Left cardiac atrium (tissue), 4 donors: ENCODE measurements at places on chromosomes 1 and 21. TPM values are rescaled to one million over a fixed set of nuclear protein-coding genes. Genes with fewer than 3 reads are reported as not detected.

DNA sequence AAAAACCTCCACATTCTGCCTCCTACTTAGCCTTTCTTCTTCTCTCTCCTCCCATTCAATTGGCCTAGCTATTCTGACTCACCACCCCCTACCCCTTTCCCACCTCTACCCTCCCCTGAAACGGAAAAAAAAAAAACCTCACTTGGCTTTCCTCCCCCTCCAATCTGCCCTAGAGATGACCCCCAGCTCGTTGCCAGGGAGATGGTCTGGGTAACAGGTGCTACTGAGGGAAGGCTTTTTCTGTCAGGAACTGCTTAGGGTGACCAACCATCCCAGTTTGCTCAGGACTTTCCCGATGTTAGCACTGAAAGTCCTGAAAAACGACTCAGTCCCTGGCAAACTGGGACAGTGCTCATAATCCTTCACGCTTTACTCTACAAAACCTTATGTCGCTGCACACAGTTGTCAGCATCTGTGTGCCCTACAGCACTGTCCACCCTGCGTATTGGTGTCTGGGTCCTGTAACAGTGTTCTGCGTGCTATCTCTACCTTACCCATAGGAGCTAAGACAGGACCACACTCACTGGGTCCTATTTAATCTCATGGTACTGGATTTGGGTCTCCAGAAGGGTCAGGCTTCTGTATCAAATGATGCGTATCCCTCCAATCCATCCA is 7.7 kb upstream of the CADM3 start:
- no peak for DNase-seq

GRCh38 chr1:11487196-11487751 is 8.3 kb downstream of the DISP3 start:
- no peak for DNase-seq

S1PR1 gene
- total RNA-seq: 85.3 TPM

DNA sequence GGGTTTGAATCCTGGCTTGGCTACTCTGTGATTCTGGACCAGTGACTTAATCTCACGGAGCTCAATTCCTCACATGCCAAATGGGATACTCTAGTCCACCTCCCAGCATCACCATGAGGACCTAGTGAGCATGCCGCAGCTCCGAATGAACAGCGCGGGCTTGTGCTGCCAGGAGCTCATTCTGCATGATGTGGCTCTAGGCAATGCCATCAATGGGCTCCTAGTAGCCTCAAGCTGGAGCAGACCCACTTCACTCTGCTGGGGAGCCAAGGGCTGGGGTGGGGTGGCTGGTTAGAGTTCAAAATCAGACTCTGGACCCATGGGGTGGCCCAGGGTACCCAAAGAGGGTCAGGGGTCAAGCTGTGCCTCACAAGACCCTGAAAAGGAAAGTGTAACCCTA is 41.5 kb downstream of the CDK18 start:
- DNase-seq: no peak

DNA sequence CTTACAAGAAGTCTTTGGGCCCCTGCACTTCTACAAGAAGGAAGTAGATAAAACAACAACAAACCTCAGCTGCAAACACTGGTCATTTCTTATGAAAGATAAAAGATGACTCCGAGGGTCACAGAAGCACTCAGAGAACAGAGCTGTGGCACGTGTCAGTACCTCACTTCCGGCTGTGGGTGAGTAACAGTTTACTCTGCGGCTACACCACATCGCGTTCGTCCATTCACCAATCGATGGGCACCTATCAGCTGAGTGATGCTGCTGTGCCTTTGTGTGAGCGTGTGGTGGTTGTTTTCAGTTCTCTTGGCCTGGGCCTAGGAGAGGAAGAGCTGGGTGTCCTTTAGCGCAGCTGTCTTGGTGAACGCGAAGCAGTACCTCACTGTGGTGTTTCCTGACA is 49.9 kb downstream of the COL6A1 start:
- no peak for DNase-seq
